ENCODE measurements at places on chromosomes 1 and 21.

DNA sequence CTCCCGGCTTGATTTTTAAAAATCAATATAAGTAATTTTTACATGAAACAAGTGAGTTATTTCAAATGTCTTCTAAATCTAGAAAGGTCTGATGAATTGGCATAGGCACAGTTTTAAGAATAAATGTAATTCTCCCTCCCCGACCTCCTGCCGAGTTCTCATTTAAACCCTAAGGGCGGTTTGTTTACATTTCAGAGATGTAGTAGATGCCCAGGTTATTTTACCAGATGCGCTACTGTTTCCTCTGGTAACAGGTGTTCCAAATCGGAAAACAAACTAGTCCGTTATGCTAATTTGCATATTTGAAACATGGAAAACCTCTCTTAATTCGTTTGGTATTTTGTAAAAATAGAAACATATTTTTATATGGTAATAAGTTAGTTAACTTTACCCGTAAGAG lies 53.8 kb upstream of the CFAP126 start:
- DNase-seq, result no peak

GRCh38 chr1:174954073-174954460 lies 45.7 kb upstream of the CACYBP start:
- no peak for DNase-seq

DNA sequence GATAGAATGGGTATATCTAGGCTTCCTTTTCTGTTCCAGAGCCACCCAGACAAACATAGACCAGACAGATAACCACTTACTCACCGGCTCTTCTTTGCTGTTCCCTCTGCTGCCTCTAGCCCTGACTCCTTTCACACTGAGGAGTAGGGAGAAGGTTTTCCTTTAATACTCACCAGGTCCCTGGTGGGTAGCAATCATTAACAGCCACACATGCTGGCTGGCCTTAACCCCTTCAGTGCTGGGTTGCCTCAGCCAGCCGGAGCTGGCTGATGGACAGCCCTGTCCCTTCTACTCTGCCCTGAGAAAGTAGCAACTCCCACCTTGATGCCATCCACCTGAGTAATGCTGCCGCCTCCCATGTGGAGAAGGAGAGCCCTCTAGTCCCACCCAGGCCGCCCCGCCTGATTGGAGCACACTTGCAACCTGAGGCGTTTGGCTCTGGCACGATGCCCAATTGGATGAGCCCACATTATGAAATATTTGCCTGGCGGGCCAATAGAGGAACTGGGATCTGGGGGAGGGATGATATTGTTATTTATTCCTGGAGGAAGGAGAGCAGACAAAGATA lies 71.6 kb downstream of the PLEKHA6 start:
- DNase-seq, result no peak

DNA sequence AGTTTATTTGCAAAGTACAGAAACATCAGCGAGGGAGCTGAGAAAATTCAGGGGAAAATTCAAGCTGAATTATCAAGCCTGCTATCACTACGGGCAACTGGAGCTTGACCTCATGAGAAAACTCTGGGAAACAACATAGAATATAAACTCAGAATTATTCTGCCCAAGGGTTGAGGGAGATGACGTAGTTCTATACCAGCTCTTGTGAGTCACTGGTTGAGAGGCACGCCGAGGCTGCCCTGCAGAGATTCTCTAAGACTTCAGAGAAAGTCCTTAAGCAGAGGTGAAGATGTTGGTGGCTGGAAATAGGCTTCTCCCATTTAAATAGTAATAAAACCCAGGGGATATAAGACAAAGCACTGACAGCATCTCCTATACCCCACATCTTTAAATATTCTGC lies 12.3 kb downstream of the SYDE2 start:
- no peak for DNase-seq

GRCh38 chr21:45780647-45781046 lies 137.1 kb downstream of the PCBP3 start:
- no peak for DNase-seq

GRCh38 chr1:109931189-109931731 lies 20.6 kb downstream of the CSF1 start:
- DNase-seq, result no peak

GRCh38 chr1:186900539-186901237 lies 71.9 kb downstream of the PLA2G4A start:
- no peak for DNase-seq

DNA sequence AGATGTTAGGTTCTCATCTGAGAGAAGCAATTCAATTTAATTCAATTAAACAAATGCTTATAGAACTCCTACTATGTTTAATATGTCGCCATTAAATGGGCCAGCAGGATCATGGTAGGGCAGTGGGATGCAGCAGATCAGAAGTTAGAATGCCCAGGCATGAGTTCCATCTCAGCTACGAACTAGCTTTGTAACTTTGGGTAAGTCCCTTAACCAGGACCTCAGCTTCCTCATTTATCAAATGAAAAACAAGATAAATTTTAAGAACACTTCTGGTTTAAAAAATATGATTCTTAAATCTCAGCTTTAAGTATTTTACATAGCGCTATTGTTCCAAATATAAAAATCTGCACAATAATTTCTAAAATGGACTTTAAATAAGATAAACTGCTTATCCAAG lies 67.5 kb upstream of the GFI1 start:
- DNase-seq, result no peak

DNA sequence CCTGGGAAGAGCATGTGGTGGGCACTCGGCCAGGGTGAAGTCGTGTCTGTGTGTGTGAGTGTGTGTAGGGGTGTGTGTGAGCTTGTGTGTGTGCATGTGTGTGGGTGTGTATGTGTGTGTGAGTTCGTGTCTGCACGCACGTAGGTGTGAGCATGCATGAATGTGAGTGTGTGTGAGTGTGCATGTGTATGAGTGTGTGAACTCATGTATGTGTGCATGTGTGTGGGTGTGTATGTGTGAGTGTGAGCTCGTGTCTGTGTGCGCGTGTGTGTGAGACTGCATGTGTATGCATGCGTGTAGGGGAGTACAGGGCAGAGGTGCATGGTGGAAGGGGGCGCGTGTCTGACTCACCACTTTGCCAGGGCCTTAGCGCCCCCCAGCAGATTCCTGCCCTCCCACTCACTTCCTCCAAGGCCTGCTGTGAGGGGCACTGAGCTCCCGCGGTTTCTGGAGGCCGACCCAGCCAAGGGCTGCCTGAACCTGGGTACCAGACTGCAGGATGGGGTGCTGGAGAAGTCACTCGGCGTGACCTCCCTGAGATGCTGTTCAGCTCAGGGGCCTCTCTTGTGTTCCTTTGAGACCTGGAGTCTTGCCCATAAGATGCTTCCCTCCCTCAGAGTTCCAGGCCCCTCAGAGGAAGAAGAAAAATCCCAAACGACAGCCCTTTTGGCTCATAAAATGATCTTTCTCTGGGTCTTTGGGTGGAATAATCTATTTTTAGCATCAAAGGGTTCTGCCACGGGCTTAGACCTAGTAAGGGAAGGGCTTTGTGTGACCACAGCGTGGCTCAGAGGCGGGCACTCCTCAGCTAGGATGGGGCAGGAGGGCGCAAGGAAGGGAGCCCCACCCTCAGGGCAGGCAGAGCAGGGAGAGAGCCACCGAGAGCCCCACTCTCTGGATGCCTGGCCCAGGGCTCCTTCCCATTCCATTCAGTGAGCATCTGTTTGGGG lies 41.1 kb upstream of the RUNX3 start:
- no peak for DNase-seq

DNA sequence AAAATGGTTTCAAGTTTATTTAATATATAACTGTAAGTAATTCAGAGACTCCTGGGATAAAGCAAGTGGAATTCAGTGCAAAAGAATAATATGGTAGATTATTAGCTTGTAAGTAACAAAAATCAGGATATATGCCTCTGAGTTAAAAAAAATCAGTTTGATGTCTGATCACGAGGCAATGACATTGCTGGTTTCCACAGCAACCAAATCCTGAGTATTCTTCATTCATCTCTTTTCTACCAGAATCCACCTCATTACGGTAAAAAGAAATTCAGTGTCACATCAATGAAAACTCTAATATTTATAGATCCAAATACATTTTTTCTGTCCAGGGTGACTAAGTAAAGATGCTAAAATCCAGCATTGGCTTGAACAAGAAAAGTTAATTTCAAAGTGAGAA lies 642.3 kb upstream of the TMPRSS15 start:
- no peak for DNase-seq

- no peak for DNase-seq
These were observed 4.5 kb downstream of the IVNS1ABP start for GRCh38 chr1:185312361-185313138.

- DNase-seq, result peak; percentile 41
These were observed at the start of gene SMG7 for GRCh38 chr1:183472488-183473216. SMG7 (plus strand) TSS chr1:183472499; CDS start chr1:183472621, 122 bp downstream.

DNA sequence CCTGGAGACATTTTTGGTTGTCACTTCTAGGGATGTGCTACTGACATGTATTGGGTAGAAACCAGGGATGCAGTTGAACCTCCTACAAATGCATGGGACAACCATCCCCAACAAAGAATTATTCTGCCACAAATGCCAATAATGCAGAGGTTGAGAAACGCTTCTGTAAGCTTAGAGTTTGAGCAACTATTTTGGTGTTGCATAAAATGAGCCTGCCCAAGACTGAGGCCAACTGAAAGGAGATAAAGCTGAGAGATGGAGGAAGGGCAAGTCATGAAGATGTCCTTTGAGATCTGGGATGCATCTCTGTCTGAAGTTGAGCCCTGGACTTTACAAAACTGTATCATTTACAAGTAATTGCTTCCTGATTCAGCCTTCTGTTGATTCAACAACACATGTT lies 106.9 kb downstream of the KCNJ15 start:
- DNase-seq, result no peak

- peak; percentile 63 for DNase-seq
These were observed at the start of gene ABL2 for GRCh38 chr1:179229214-179230140. ABL2 (minus strand) TSS chr1:179229677; CDS start chr1:179229397, 280 bp downstream.

GRCh38 chr1:182351790-182352364 lies 39.7 kb downstream of the GLUL start:
- DNase-seq, result no peak

DNA sequence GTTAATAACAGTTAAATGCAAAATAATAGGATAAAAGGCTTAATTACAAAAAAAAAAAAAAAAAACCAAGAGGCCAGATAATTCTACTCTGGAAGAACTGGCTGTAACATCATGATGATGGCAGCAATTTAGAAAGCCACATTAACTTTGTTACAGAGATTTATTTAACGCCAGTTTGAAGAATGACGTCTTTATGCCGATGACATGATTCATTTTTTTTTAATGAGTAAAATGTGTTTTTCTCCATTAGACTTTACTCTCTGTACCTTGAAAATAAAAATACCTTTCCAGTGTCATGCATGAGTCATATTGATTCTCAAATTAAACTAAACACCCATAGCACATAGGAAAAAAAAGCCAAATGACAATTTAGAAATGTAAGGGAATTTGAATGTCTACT lies 226.1 kb downstream of the RGS7 start:
- DNase-seq, result no peak

GRCh38 chr21:38531591-38531990 lies 33.3 kb upstream of the ERG start:
- no peak for DNase-seq

- DNase-seq, result no peak
These were observed 42.8 kb downstream of the MYSM1 start for GRCh38 chr1:58657082-58657481.

GRCh38 chr1:205748403-205749233 lies 1.4 kb downstream of the NUCKS1 start:
- no peak for DNase-seq

GRCh38 chr1:171366816-171367215 lies 52.8 kb downstream of the FMO4 start:
- no peak for DNase-seq

- no peak for DNase-seq
These were observed 104.6 kb downstream of the ENAH start for GRCh38 chr1:225548140-225548857.

- DNase-seq, result no peak
These were observed 3.7 kb upstream of the SLC1A7 start for GRCh38 chr1:53145942-53146708.

- no peak for DNase-seq
These were observed 33.6 kb downstream of the LRRN2 start for GRCh38 chr1:204651843-204652421.

GRCh38 chr1:178034676-178035075 lies 59.2 kb upstream of the RASAL2 start:
- DNase-seq, result no peak

DNA sequence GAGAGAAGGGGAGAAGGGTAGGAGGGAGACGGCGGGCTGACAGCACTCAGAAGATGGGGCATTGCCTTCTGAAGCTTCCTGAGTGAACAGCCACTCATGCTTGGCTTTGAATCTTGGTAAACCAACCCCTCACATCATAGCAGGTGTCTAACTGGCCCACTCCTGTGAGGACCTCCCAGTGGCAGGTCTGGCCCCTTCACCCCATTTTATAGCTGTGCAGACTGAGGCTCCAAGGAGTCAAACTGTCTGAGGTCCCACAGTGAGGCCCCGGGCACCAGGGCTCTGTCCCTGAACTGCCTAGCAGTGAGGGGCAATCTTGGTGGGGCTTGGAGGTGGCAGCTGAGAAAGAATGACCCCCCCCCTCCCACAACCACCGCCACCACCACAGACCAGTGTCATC lies 41.0 kb downstream of the SDC3 start:
- DNase-seq, result no peak

DNA sequence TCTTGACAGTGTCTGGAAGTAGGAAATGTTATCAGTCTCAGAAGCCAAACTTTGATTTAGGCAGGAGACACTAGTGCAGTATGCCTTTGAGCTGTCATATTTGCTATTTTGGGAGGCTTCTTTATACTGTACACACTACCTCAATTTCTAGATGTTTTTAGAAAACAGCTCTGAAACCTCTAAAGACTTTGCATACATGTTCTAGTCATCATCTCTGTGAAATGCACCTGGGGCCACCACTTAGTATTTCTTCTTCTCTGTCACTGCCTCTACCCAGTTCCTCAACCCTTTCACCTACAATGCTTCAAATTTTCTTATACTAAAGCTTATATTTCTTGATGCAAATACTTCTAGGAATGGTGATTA lies 29.1 kb upstream of the PLA2G4A start:
- DNase-seq, result no peak

DNA sequence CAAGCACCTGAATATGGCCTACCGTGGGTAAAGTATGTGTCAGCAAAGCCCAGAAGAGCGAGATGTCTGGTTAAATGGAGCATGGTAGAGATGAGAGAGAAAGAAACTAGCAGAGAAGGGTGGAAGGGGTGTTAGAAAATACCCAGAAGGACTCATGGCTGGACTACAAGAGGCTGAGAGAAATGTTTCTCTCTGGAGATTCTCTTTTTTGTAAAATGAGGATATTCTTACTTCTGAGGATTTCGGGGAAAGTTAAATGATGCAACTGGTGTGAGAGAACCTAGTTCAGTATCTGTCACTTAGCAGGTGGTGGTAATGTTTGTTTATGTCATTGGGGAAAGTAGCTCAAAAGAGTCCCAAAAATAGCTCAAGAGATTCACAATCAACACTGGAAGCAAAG lies 7.2 kb upstream of the EPS15 start:
- no peak for DNase-seq

DNA sequence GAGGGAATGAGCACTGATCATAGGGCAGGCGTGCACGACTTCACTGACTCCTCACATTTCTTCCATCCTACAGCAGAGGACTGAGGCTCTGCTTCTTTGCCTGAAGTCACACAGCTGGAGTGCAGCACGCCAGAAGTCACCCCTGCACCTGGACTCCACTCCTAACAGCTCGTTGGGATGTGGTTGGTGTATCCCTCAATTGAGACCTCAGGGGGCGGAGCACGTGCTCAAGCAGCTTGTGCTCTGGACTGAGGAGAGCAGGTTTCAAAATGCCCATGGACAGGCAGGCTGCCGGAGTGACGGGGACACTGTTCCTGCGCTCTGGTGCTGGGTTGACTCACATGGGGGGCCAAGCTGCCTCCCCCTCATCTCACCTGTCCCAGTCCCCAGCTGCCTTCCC lies 13.9 kb downstream of the CHIT1 start:
- no peak for DNase-seq

- DNase-seq, result no peak
These were observed 38.4 kb upstream of the ASB17 start for GRCh38 chr1:75970631-75971030.

GRCh38 chr21:46004168-46004861 lies 22.7 kb downstream of the COL6A1 start:
- DNase-seq, result no peak
